Nucleus accumbens (tissue), 56 donors: ENCODE measurements at places on chromosomes 16 and 17.

DNA sequence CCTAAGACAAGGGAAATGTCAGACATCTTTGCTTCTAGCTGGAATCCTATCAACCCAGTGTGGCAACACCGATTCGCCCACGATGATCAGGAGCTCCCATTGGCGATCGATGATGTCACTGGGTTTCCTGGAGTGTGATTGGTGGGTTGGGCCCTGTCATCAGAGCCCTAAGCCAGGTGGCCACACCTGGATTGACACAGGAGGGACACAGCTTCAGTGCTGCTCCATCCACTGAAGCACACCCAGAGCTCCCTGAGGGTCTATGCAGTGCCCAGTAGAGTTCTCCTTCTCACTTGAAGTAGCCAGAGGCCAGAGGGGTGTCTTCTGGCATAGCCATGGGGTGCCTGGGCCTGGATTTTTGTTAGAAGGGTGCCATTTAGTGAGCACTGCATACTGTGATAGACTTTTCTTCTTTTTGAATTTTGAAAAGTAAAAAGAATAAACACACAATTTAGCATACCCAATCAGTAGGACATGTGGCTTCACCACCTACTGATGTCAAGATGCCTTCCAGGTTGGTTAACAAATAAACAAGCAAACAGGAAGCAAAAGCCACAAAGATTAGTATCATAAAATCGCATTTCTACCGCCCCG is 77.6 kb downstream of the CMIP start:
- DNase-seq: no peak

GRCh38 chr17:61047515-61047914 is 352.1 kb upstream of the TBX2 start:
- DNase-seq: no peak

DNA sequence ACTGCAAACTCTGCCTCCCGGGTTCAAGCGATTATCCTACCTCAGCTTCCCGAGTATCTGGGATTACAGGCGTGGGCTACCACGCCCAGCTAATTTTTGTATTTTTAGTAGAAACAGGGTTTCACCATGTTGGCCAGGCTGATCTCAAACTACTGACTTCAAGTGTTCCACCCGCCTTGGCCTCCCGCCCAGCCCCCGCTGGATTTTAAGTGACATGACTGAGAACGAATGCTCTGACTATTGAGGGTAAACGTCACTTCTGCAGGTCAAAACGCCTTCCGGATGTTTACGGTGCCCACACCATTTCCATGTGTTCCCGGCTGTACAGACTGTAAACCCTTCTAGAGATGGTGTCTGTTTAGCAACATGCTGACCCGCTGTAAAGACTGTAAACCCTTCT is 22.8 kb downstream of the PITPNA start:
- DNase-seq: no peak

DNA sequence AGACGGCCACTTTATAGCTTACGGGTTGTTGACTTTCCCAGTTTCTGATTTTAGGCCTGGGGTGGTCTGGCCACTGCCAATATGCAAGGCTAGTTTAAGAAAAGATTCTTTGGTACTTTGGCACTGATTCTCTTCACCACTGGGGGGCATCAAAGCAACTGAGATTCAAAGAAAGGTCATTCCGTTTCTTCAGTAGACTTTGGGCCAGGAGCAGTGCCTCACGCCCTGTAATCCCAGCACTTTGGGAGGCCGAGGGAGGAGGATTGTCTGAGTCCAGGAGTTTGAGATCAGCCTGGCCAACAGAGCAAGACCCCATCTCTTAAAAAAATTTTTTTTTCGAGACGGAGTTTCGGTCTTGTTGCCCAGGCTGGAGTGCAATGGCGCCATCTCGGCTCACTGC is 53.0 kb downstream of the RPA1 start:
- no peak for DNase-seq

GRCh38 chr17:10875430-10875851 is 37.6 kb upstream of the PIRT start:
- DNase-seq: no peak

GRCh38 chr16:89013111-89013510 is 36.1 kb upstream of the CBFA2T3 start:
- DNase-seq: no peak

GRCh38 chr17:4500191-4500571 is 1.5 kb downstream of the SPNS2 start:
- DNase-seq: no peak

- DNase-seq: no peak
These were observed 482.8 kb downstream of the SOX9 start for GRCh38 chr17:72603420-72604242.

DNA sequence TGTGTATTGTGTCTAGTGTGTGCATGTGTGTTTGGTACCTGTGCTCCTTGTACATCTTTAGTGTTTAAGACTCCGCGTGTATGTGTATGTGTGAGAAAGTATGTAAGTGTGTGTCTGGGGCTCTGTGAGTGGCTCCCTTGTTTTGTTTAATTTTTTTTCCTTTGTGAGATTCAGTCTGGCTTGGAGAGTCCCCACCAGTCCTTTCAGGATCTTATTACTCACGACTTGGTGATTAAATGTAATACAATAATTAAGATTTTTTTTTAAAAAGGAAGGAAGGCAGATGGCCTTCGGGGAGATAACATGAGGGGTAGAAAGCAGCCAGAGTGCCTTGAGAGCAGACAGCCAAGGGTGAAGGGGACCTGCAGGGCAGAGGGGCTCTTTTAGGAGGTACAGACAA is 33.9 kb downstream of the FZD2 start:
- no peak for DNase-seq

DNA sequence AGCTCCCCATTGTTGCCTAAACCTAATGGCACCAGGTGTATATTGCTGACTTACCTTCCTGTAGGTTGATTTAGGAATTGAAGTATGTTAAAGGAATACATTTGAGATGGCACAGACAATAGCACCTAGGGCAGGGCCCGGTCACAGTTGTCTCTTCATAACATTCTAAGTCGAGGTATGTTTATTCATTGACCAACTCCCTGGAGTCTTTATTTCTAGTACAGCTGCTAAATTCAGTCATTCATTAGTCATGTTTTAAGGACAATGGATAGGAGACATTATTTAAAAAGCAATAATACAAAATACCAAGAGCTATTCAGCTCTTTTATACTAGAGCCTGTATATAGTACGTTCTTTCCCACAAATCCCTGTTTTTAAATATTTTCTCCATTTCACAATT is 369.5 kb upstream of the HSBP1 start:
- no peak for DNase-seq

- DNase-seq: no peak
These were observed 5.1 kb upstream of the SOX8 start for GRCh38 chr16:976389-976931.
